Amniotic stem cell (primary cell): ENCODE measurements at places on chromosomes 3 and 15.
A peak's percentile ranks its signal among the peaks of the same experiment; 100 is the strongest.

GRCh38 chr3:172077197-172077757 lies 37.9 kb downstream of the FNDC3B start:
- no peak for DNase-seq

DNA sequence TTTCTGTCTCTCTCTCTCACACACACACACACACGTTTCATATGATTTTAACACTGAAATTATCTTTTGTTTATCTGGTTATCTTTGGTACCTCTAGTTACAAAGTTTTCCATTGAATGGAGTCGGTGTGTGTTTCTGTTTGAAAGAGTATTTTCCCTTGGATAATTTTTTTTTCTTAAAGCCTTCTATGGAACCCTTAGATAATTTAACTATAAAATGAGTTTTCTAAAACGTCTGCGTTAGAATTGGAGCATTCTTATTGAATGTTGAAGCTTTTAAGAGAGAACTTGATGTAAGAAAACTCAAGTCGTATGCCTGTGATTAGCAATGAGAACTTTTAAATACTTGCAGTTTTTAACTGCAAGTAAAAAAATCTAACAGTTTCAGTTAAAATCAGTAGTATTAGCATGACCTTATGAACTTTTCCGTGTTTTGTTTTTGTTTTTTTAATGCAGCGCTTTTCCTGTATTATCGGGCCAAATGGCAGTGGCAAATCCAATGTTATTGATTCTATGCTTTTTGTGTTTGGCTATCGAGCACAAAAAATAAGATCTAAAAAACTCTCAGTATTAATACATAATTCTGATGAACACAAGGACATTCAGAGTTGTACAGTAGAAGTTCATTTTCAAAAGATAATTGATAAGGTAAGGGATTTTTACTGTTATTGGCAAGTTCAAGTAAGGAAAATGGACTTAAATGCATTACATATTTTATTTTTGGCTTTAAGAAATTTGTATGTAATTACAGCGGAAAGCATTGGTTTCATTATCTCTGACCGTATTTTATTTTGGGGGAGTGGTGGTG lies 3.0 kb downstream of the SMC4 start:
- DNase-seq = no peak

GRCh38 chr3:171811913-171812335 lies 1.6 kb upstream of the PLD1 start:
- no peak for DNase-seq

DNA sequence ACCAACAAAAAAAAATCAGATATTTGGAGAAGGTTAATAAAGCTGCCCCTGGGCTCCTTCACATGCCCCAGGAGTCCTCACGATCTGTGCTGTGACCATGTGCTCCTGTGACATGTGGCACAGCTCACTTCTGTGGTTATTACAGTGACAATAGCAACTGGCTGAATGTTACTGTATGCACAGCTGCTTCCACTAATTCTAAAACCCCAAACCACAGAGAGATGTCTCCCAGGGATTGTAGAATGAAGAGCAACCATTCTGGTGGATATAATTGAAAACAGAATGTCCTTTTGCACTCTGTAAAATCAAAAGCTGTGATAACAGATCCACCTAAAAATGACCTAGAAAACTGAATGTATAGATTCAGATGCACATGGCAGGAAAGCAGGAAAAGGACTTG lies 489.2 kb upstream of the CNTN4 start:
- DNase-seq = no peak

DNA sequence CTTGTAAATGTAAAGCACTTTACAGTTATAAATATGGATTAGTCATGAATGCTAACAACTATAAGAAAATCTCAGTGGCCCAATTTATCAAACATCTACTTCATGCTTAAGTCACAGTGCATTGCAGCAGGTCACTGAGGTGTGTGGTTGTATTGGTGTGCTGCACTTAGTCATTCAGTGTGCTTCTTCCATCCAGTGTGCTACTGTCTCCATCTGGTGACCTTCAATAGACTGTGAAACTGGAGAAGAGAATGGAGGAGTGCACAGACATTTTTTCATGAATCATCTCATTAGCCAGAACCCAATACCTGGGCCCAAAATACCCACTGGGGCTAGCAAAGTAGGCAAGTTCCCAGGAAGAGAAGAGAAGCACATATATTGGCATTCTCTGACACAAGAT lies 199.6 kb downstream of the SHOX2 start:
- DNase-seq = peak; percentile 8

DNA sequence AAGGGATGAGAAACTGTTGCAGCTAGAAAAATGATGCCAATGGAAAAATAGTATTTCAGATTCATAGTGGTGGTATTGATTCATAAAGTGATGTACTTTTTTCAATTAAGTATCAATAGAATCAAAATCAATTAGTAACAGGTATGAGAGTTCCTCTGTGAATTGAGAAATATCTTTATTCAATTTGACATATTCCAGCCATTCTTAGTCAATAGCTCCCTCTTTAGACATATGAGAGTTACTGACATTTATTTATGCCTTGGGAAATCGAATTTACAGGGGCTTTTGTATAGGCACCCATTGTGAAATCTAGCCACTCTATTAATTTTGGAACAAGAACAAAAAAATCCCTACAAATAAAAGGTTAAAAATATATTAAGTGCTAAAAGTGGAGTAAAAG lies 386.9 kb upstream of the CNTN3 start:
- DNase-seq = no peak

DNA sequence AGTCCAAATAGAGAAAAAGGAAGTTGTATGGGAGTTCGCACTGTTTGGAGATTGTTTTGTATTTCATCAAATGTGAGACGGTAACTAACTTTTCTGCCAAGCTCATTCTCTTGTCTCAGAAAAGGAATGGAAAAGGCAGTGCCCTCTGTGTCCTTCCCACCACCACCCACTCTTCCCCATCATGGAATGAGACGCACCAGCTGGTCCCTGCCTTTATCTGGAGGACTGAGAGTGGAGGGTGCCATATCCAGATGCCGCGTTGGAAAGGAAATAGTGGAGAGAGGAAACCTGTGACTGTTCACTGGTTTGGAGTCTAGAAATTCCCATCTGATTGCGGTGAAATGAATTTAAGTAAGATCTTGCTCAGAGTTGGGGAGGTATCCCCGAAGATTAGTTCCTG lies 3.7 kb upstream of the CCK start:
- DNase-seq = no peak

- DNase-seq = no peak
These were observed 33.1 kb downstream of the NBEAL2 start for GRCh38 chr3:47012342-47013230.
